Stimulated activated CD4-positive, alpha-beta T cell treated with anti-CD3 and anti-CD28 coated beads, TNF-alpha, amount 100 ng/mL, for 24 hours (primary cell): ENCODE measurements at places on chromosomes 6 and 20.
A peak's percentile ranks its signal among the peaks of the same experiment; 100 is the strongest.

GRCh38 chr6:154230910-154231595, 125.5 kb downstream of the IPCEF1 start:
- DNase-seq = no peak

- DNase-seq = no peak
These were observed 4.5 kb downstream of the LAMA5 start for GRCh38 chr20:62362590-62362940.

DNA sequence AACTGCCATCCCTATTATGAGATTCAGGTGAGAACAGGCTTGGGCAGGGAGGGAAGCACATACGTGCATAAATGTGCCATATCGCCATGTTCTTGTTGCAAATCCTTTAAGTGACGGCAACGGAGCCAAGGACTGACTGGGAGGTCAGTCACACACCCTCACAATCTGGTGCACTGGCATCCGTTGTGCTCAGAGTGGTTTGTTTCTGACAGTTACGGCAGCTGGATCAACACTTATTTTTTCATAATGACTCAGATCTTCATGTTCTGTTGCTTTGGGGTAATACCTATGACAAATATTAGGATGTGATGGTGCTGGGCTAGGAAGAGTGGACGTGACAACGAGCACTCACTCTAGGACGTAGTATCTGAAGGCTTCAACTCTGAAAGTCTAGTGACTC, 56.2 kb upstream of the PREP start:
- DNase-seq = peak; percentile 14

DNA sequence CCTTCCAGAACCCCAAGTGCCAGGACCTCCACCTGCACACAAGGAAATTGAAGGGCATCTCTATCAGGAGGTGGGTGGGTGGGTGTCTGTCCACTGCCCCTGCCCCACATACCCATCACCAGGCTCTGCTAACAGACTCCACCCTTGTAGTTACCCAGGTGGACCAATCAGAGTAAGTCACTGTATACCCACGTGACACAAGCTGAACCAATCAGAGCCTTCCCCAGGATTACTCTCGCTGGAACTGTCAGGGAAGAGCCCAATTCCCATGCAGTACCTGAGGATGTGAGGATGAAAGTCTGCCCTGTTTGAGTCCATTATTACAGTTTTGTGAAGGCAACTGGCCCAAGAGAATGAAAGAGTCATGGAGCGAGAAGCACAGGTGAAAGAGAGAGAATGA, 4.2 kb downstream of the OCSTAMP start:
- no peak for DNase-seq

DNA sequence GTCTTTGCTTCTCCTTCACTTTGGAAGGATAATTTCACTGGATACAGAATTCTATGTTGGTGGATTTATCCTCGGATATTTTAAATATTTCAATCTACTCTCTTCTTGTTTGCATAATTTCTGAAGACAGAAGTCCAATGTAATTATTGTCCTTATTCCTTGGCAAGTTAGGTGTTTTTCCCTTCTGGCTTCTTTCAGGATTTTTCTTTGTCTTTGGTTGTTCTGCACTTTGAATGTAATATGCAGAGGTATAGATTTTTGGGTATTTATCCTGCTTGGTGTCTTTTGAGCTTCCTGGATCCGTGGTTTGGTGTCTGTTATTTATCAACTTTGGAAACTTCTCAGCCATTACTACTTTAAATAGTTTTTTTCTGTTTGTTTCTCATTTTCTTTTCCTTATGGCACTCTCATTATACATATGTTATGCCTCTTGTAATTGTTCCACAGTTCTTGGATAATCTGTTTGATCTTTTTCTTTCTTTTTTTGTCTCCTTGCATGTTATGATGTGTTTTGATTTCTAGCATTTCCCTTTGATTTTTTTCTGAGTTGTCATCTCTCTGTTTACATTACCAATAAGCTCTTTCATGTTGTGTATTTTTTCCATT, 48.6 kb upstream of the ATXN1 start:
- no peak for DNase-seq

GRCh38 chr6:28353981-28354676, 4.4 kb downstream of the ZKSCAN3 start:
- DNase-seq = no peak

- DNase-seq = no peak
These were observed 54.4 kb upstream of the SIRPG start for GRCh38 chr20:1711826-1712601.

DNA sequence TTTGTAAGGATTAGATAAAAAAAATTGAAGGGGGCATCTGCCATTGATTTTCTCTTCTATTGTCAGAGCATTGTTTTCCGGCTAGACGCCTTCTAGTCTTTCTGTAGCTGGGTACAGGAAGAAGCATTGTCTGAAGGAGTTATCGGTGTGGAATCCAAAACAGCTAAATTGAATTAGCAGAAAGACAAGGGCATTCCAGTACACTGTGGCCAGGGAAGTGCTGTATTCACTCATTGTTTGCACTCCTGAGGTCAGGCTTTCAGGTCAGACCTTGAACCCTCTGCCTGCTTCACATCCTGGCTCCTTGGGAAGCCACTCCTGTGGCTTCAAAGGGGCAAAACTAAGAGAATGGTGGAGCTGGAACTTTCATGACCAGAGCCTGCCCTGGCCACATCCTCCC, 81.1 kb upstream of the SNAP25 start:
- no peak for DNase-seq

DNA sequence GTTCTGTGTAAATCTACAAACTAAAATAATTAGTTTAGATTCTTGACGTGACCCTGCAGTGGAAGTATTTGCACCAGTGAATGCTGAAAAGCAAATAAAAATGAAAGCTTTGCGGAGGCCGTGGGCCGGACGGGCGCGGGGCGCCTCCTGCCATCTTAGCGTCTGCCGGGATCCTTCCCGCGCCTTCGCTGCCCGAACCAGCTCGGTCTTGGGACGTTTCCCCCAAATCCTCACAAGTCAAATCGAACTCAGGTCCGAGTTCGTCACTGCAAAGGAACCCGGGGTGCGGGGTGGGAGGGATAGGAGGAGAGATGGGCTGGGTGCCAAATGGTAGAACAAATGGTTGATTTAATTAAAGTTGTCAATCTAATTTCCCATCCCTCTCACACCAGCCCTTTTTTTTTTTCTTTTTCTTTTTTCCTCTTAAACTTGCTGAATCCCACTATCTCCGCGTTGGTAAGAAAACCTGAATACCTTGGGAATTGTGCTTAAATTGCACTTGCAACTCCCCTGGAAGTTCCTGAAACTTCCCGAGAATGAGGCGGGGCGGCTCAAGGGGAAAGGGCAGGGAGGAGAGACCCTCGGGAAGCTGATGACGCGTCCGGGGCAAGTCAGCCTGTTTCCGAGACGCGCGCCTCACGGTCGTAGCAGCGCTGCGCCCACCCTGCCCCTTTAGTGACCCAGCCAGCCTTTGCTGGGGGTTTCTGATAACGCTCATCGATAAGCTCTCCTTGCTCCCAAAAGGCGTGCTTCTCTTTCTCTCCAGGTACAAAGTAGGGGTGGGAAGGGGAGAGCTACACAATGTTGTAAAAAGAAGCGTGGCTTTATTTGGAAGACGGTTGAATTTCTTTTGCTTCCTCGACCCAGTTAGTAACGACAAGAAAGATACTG, 1.8 kb downstream of the GJA1 start:
- no peak for DNase-seq

- DNase-seq = no peak
These were observed 73.6 kb downstream of the LCA5 start for GRCh38 chr6:79463621-79464050.

GRCh38 chr6:99331531-99331930, 17.9 kb downstream of the FAXC start:
- no peak for DNase-seq

GRCh38 chr6:139647016-139647415, 272.6 kb upstream of the CITED2 start:
- DNase-seq = no peak

DNA sequence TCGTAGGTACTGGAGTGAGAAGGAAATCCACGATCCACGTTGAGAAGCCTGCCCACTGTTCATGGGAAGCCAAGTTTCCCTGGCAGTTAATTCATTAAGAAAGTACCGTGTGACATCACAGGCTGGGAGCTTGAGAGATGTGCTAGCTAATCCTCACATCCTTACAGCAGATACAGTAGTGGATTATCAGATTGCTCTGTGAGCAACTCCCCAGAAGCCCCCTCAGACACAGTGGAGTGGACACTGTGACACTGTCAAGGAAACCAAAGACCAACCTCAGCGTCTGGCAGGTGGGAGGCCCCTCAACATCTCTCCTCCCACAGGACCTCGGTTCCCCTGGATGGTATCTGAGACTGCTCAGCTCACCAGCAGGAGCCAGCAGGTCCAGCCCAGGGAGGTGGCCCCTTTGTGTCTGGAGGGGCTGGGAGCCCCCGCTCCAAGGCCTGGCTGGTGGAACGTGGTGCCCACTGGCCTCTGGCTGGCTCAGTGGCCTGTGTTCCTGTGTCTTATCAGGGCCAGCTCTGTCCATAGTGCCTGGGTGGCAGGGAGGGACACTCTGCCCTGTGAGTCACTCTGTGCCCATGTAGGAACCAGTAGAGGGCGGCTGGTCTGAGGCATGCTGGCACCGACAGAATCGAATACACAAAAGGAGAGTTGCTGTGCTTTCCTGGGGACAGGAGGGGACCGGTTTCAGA, 7.2 kb downstream of the PYGB start:
- no peak for DNase-seq

DNA sequence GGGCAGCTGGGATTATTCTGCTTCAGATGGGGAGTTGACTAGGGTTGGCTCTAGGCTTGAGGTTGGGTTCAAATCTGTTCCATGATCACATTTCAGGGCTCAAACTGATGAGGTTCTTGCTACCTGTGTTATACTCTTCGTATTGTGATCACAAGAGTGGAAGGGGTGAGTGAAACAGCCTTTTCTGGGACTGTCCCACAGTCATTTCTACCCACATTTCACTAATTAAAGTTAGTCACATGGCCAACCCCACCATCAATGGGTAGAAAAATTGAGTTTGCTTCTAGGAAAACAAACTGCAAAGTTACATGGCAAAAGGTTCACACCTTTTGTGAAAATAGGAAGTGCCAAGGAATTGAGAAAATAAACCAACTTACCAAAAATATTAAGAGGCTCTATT, 33.5 kb upstream of the BMP2 start:
- DNase-seq = no peak

GRCh38 chr6:132142768-132143167, 191.6 kb upstream of the CCN2 start:
- DNase-seq = no peak

DNA sequence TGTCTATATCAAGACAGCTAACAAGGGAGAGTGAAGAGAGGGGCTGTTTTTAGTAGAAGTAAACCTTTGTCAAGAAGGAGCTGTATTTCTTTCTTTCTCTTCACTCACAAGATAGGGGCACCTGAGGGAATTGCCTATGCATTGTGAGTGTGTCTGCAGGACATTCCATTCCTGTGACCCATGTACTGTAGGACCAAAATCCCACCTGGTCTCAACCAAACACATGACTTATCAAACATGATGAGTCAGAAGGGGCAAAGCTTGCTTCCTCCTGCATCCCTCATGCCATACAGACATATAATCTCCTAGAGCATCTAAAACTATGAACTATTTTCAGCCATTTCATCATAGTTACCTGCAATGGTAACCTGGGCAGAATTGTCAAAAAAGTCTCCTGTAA, 21.8 kb downstream of the PKHD1 start:
- DNase-seq = no peak
